ENCODE measurements at places on chromosomes 12 and 14.

- DNase-seq, result no peak
Observed at GRCh38 chr12:52398176-52398575, 8.0 kb downstream of the KRT82 start.

DNA sequence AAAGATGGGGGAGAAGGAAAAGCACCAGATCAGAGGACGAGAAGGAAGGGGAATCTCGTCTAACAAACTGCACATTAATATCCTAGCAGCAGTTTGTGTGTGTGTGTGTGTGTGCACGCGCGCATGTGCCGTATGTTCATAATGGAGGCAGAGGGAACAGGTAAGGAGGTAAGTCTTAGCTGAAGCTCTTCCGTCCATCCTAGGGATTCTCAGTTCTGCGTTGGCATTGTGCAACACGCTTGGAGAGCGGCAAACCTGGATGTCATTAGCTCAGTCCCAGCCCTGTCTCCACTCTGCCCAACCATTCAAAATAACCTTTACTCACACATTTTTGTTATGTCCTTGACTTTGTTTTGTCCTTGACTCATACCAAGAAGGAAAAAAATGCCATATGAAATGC, 1.6 kb upstream of the C1R start:
- no peak for DNase-seq

DNA sequence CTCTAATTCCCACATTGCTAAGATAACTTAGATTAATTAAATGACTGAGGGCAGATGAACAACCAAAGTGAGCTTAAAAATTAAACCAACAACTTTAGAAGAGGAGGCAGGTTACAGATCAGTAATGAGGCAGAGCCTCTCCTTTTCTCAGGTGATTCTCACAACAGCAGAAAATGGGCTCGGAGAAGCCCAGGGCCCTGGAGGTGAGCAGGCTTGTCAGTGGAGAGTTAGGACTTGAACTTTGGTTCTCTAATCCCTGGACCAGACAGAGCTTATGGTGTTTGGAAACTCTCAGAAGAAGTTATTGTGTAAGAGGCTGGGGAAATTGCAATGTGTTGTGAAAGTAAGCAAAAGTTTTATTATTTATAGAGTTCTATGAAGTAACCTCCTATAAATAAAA, 2.8 kb downstream of the TRHDE start:
- peak; percentile 73 for DNase-seq

DNA sequence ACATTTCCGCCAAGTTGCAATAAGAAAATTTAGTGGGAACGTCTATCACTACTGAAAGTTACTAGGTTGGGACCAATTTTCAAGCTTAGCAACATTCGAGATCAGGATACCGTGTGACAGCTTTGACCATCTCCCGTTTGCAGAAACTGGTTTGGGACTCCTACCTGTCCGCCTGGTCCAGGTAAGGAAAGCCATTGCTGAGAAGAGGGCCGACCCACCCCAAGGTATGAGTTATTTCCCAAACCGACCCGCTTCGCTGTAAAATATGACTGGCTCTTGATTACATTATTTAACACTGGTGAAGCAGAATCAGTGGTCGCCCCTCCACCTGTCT, 271 bp downstream of the DNAI7 start:
- no peak for DNase-seq

DNA sequence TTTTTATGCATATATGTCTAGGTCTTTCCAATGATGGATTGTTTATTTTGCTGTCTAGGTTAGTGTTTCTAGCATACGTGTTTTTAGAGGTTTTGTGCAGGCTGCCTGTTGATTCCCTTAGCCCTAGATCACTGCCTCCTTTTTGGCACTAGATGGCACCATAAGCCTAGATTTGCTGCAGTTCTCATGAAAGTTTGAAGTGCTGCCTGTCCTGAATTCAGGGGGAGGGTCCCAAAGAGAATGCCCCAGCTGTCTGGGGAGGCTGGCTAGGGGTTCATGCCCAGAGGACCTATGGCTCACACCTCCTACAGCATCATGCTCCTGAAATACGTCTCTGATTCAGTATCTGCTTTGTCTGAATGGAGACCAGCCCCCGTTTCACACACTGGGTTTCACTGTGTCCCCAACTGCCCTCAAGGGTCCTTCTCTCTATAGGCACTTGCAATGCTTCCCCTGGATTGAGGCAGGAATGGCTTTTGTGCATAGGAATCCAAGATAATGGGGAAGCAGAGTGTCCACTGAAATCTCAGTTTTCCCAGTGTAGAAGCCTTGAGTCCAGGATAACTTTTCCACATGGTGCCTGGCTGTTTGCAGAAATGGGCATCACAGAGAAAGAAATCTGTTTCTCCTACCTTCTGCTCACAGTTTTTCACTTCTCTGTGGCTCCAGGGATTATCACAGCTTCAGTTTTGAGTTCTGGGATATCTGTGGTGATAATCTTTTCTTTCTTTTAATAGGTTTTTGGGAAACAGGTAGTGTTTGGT, 14.2 kb upstream of the TXNRD1 start:
- DNase-seq, result peak; percentile 42

- DNase-seq, result no peak
Observed at GRCh38 chr12:47244835-47245234, 165.1 kb upstream of the AMIGO2 start.

DNA sequence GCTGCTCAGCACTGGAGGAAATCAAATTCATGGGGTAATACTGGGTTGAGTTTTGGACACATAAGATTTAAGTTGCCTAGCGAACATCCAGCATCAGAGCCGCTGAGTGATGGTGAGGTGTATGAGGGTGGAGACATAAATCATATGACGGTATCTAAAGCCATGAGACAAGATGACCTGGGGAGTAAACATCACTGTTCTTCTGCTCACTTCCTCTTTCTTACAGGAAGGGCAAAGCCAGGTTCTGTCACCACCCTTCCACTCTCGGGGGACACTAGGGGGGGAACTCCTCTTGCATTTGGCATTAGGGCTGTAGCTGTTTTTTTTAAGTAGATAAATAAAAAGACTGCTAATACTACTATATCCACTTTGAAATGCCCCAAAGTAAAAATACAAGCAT, 24.0 kb downstream of the PRDM4 start:
- no peak for DNase-seq

DNA sequence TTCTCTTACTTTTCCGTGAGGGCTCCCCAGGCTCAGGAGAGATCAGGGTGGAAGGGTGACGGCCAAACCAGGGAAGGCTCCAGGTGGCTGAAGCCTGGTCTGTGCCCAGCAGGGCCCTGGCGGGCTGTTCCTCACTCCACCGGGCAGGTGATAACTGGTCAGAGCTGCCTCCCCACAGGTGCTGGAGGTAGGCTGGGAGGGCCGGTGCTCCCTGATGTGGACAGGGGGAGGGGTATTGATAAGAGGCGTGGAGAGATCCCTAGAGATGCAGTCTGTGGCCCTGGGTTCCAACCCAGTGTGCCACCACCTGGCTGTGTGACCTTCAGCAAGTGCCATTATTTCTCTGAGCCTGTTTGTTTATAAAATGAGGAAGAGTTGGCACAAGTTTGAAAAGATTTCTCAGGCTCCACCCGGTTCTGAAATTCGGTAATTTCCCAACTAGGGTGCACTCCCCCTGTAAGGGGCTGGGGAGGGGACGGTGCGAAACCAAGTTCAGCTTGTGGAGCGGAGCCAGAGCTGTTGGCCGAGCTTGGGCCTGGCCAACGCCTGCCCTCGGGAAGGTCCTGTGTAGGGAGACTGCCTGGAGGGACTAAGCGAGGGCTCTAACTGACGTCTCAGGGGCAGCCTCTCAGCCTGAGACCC, 1.0 kb upstream of the NR4A1 start:
- DNase-seq, result peak; percentile 50

GRCh38 chr14:32090686-32091085, 13.6 kb downstream of the ARHGAP5 start:
- DNase-seq, result no peak

DNA sequence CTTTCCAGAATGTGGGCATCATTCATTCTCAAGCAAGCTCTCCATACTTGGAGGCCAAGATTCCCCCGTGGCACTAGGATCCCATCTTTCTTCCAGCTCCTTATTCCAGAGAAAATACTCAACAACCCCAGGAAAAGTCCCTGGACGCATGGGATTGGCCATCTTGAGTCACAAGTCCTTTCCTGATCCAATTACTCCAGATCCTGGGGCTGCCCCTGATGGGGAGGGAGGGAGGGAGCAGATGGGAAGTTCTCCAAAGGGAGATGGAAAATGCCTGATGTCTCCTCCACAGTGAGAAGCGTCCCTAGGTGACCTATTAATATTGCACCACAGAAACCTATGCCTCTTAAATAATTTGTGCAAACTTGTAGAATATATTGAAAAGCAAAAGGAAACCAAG, 12.4 kb upstream of the KCNK13 start:
- no peak for DNase-seq

- no peak for DNase-seq
Observed at GRCh38 chr14:75279153-75279762, 630 bp downstream of the FOS start.

DNA sequence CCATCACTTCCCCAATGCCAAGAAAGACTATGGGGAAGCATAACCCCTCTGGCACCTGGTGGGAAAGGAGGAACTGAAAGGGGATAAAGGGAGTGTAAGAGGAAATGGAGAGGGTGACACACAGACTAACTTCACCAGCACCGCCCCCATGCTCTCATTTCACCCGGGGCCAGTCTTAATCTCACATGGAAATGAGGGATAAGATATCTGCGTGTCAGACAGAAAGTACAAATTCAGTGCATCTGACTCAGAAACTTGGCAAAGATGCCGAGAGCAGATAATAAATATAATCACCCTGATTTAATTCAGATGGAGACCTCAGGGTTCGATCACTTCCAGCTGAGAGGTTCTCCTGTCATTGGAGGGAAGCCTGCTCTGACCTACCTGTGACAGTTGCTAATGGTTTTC, 191.6 kb downstream of the DUSP6 start:
- no peak for DNase-seq

DNA sequence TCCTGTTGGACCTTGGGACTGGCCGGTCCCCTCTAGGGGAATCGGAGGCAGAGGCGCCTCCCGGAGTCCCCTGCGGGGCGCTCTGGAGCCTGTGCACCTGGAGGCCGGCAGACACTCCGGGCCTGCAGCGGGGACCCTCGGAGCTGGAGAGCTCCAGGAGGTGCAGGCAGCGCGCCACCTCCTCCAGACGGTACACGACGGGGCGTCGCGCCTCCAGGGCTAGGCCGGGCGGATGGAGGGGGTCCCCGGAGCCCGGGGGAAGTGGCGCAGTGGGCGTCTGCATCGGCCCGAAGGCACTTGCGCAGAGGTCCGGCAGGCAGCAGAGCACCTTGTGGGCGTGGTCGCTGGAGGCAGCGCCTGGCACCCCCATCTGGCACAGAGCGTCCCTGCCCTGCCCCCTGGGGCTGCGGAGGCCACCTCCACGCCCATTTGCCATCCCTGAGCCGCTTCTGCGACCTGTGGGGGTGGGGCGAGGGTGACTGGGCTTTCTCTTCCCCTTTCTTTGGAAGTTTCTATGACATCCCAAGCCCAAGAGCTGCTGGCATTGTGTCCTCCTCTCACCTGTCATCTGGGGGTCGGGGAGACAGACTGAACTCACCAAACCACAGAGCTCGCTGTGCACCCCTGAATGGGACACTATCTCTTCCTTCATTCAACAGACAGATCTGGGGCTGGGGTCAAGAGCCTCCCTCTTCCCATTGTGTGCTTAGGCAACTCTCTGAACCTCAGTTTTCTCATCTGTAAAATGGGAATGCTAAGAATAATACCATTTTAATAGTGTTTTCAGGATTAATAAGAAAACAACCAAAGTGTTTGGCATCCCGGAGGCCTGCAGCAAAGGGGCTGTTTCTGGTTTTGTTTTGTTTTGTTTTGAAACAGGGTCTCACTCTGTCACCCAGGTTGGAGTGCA, 37.5 kb upstream of the CORO1C start:
- DNase-seq, result peak; percentile 70

DNA sequence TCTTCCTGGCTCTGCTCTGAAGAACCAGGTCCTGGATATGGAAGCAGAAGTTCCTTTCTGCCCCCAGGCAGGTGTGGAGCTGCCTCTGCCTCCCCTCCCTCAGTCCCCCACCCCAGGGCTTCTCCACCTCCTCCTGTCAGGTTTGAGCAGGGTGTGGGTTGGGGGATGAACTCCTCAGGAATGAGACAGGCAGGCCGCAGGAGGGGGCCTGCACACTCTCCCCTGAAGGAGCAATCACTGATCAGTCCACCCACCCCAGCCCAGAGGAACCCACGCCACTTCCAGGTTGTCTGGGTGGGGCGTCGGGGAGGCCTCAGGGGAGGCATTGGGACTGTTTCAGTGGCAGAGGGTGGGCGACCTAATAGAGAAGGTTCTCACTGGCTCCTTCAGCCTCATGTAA, 26.6 kb downstream of the FAIM2 start:
- DNase-seq, result no peak

DNA sequence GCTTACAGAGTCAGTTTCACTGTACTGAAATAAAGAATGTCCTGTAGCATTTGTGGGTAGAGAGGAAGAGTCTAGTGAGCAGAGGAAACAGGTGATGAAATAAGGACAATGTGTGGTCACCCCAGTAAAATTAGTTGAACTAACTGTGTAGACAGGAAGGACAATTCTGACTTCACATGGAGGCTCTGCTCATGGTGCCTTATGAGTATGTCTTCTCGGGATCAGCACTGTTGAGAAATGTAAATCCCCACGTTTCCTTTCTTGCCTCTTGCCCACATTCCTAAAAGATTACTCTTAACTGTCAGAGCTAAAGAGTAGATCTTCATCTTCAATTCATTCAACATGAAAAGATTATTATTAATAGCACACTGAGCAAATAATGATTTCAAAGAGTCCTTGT, 113.2 kb upstream of the FLRT2 start:
- no peak for DNase-seq

- no peak for DNase-seq
Observed at GRCh38 chr14:55706893-55707292, 126.9 kb downstream of the KTN1 start.

GRCh38 chr14:93036652-93037345, 78.9 kb downstream of the ITPK1 start:
- DNase-seq, result no peak

DNA sequence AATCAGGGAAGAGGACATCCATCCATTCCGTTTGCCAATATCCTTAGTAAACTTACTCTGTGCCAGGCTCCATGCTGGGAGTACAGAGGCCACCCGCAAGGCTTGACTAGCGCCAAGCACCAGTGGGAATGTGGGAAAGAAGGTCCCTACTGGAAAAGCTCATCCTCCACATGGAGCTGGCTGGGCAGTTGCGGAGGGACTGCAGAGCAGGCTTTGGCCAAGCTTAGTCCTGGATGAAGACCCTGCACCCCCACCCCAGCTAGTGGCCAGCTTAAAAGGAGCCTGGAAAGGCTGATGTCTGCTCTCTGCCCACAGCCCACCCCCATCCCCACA, 22.4 kb upstream of the EIF2B2 start:
- DNase-seq, result no peak

DNA sequence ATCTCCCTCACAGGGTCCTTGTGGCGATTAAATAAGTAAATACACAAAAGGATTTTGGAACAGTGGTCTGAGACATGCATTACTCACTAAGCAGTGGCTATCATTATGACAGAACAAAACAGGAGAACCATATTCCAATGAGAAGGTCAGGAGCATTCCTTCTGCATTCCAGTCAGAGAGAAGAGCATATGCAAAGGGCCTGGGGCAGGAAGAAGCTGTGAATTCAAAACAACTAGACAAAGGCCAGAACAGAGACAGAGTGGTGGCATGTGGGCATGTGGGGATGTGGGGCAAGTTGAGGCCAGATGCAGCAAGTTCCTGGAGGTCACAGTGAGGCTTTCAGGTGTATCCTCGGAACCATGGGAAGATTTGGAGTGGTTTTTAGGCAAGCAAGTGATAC, 70.1 kb upstream of the VRK1 start:
- DNase-seq, result no peak

Data from HuH-7.5 (cell line).